ENCODE measurements at places on chromosomes 1 and 21. TPM values are rescaled to one million over a fixed set of nuclear protein-coding genes. Genes with fewer than 3 reads are reported as not detected.

GRCh38 chr1:28301368-28302174 lies 27.3 kb upstream of the MED18 start:
- DNase-seq = no peak
- H3K4me1 ChIP-seq = peaks cover 4% of the 10 kb centered on the region
- H3K4me3 ChIP-seq = no peak overlapping the region
- H3K27ac ChIP-seq = no peak overlapping the region

DNA sequence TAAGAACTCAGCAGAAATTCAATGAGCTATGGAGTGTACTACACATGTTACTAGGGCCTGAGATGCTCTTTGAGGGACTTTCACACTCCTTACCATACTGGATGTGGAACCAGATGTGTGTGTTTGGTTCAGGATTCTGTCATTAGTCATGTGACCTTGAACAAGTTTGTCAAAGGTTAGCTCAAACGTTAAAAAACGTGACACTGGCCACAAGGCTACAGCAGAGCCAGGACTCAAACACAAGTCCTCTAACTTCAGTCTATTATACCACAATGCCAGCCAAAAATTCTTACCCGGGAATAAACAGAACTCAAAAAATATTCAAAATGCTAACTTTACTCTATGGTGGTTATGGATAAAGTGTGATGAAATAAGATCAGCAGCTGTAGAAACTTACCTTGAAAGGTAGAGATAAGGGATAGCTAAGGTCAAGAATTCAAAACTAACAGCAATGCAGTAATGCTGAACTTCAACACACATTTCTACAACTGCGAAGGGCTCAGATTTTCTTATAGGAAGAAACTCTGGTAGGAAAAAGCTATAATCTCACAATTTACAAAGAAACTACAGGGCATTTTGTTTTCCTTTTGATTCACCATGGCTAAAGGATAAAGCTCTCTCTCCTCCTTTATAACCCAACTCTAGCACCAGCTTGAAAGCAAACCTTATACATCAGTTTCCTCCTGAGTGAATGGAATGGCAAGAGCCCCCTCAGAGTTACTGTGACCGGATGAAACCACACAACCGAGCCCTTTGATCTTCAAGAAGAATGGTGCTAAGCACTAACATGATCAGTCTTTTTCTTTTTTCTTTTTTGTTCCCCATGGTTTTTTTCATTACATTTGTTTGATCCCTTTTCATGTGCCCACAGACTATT lies 233.9 kb downstream of the SLC45A1 start:
- H3K27ac ChIP-seq = no peak overlapping the region
- no peak overlapping the region for H3K4me3 ChIP-seq
- peaks cover 25% of the 10 kb centered on the region for H3K36me3 ChIP-seq
- H3K27me3 ChIP-seq = no peaks in the 10 kb centered on the region

DNA sequence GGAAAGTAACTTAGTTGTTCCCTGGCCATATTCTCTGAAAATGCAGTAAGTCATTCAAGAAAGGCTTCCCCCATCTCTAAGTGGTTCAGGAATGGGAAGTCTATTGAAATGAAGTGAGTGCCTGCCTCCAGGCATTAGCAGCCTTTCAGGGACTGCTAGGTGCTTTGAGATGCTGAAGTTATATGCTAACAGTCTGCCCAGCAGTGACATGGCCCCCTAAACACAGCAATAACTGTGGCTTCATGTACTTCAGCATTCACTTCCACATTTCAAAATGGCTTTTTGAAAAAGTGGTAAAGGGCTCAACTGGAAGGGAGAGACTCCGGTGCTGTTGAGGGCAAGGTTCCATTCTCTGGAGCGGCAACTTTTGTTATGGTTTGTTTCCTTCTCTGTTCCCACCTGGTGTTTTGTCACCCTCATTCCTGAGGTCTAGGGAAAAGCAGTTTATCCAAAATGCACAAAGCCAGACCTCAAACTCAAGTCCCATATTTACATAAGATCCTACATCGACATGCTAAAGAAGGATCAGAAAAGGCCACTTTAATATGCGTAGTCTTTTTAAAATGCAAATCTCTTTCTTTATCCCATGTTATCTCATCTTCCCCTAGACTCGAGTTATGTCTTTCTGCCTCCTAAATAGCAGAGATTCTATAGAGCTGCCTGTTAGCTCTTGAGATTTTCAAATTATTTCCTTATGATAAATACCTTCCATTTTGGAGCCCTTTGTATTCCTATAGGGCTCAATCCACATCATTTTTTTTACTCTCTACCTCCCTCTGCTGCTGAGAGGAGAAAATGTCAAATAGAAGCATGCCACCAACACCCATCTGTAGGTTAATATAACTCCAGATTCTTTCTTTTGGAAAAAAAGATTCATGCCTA lies 34.2 kb upstream of the LRRC8C start:
- no peaks in the 10 kb centered on the region for H3K36me3 ChIP-seq
- peaks cover 2% of the 10 kb centered on the region for H3K4me1 ChIP-seq
- no peaks in the 10 kb centered on the region for H3K27me3 ChIP-seq

GRCh38 chr1:65393347-65393746 lies 27.1 kb upstream of the LEPR start:
- no peaks in the 10 kb centered on the region for H3K27me3 ChIP-seq
- no peaks in the 10 kb centered on the region for H3K36me3 ChIP-seq
- no peaks in the 10 kb centered on the region for H3K4me1 ChIP-seq
- no peak overlapping the region for H3K4me3 ChIP-seq
- no peak overlapping the region for H3K27ac ChIP-seq

DNA sequence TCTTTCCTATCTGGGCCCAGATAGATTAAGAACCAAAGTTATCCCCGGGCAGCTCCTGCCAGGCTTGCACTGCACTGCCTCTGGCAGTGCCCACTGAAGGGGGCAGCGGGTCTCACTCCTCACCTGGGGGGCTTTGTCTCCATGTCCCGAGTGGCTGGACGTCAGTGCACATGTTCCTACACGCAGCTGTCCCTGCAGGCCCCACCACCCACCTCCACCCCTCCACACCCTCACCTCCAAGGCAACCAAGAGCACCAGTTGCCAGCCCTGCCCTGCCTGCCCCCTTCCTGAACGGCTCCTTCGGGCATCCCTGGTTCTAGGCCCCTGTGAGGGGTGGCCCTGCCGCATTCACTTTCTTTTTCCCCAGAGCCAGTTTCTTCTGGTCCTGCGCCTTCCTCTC lies 147.2 kb downstream of the PEX14 start:
- H3K27me3 ChIP-seq = no peaks in the 10 kb centered on the region
- no peaks in the 10 kb centered on the region for H3K4me1 ChIP-seq
- no peak overlapping the region for H3K27ac ChIP-seq
- H3K36me3 ChIP-seq = no peaks in the 10 kb centered on the region
- H3K4me3 ChIP-seq = no peak overlapping the region

DNA sequence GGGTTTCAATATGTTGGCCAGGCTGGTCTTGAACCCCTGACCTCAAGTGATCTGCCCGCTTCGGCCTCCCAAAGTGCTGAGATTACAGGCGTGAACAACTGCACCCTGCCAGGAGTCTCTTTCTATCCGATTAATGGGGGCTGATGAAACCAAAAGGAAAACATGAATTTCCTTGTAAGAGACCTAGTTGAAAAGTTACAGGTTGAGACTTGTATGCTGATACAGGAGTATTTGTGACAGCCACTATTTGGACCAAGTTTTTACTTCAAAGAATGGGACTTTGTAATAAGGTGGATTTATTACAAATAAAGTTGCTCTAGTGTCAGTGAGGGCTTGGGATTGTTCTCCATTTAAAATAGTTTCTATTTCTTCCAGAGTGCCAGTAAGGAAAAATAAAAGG lies 43.6 kb upstream of the TMEM61 start:
- H3K4me1 ChIP-seq = peaks cover 4% of the 10 kb centered on the region
- no peaks in the 10 kb centered on the region for H3K27me3 ChIP-seq
- no peak for DNase-seq
- no peaks in the 10 kb centered on the region for H3K36me3 ChIP-seq
- no peak overlapping the region for H3K27ac ChIP-seq
- H3K4me3 ChIP-seq = no peak overlapping the region

The CLDN17 gene
- not detected for total RNA-seq

The IL22RA1 gene
- total RNA-seq = 0.21 TPM

The PIGK gene
- 23.2 TPM for total RNA-seq

The CYP4B1 gene
- total RNA-seq = not detected

Measured in H1 (cell line).